Fibroblast of lung (primary cell): ENCODE measurements at places on chromosomes 3 and 15. TPM values are rescaled to one million over a fixed set of nuclear protein-coding genes. Genes with fewer than 3 reads are reported as not detected.
A peak's percentile ranks its signal among the peaks of the same experiment; 100 is the strongest.

- H3K27me3 ChIP-seq, result no peaks in the 10 kb centered on the region
- H3K36me3 ChIP-seq, result no peaks in the 10 kb centered on the region
- no peak overlapping the region for H3K4me3 ChIP-seq
- peak; percentile 54 for DNase-seq
- peaks cover 24% of the 10 kb centered on the region for H3K4me1 ChIP-seq
Measured at GRCh38 chr15:58332676-58333400, 99.0 kb upstream of the LIPC start.

DNA sequence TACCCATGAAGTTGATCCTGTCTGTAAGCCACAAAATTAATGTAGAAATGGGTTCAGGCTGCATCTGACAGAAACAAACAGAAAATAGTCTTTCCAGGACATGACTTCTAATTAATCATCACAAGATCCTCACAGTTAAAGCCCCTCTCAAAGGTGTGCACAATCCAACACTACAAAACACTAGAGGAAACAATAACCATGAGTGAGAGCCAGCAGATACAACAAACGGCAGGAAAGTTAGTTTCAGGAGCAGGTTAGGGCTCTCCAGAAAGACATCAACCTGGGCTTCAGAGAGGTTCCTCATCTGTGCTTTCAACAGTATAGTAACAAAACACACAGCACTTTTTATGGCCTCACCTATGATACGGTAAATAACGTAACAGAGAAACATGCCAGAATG, 42.8 kb downstream of the DPH3 start:
- H3K27me3 ChIP-seq, result no peaks in the 10 kb centered on the region
- no peak for DNase-seq
- H3K4me1 ChIP-seq, result no peaks in the 10 kb centered on the region
- no peak overlapping the region for H3K27ac ChIP-seq
- H3K36me3 ChIP-seq, result no peaks in the 10 kb centered on the region
- no peak overlapping the region for H3K4me3 ChIP-seq

GRCh38 chr3:77869423-77869822, 829.5 kb downstream of the ROBO2 start:
- H3K27me3 ChIP-seq, result no peaks in the 10 kb centered on the region
- H3K36me3 ChIP-seq, result no peaks in the 10 kb centered on the region
- no peak overlapping the region for H3K4me3 ChIP-seq

PIF1 gene
- 3.1 and 9.4 TPM in 2 replicates for total RNA-seq

DNA sequence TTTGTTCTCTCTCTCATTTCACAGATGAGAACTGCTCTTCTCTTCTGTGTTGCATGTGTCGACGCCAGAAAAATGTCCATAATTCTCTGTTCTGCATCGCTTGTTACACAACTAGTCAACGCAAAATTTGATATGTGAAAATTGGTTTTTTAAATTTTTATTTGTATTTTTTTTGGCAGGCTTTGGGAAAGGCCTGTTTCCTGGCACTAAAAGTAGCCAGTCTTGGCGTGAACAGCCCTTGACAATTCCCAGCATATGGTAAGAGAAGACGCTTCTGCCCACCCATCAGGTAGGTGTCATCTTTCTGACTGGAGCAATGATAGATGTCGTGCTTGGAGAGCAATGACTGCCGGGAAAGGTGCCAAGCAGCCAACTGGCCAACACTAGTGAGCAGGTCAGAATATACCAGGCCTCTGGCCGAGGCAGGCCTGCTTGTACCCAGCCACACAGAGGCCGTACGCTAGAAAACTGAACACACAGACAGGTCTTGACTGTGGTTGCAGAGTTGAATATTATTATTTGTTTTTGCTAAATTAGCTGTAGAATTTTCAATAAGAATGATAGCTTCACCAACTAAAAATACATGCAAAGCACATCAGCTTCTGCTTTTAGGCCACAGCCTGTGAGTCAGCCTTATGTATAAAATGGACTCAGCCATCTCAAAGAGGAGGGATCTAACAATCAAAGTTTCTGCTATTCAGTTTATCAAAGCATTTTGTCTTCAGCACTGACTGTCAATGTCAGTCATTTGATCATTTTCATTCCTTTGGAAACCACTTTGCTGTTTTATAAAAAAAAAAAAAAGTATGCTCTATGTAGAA, 837.5 kb downstream of the MCTP2 start:
- no peak overlapping the region for H3K27ac ChIP-seq
- no peaks in the 10 kb centered on the region for H3K36me3 ChIP-seq
- H3K27me3 ChIP-seq, result no peaks in the 10 kb centered on the region
- no peak overlapping the region for H3K4me3 ChIP-seq
- DNase-seq, result no peak

DNA sequence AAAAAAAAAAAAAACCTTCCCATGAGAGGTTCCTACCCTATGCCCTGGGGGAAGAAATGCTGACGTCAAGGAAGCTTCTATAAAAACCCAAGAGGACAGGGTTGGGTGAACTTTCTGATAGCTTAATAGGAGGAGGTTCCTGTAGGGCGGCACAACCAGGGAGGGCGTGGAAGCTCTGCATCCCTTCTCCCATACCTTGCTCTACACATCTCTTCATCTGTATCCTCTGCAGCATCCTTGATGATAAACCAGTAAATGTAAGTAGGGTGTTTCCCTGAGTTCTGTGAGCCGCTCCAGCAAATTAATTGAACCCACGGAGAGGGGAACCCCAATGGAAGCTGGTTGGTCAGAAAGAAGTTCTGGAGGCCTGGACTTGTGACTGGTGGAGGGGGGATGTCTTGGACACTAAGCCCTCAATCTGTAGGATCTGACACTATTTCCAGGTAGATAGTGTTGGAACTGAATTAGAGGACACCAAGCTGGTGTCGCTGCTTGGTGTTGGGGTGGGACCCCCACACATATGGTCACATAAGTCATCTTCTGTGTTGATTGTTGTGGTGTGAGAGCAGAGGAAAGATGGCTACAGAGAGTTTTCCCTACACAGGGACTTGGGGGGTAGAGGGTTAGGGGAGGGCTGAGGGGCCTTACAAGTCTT, 91.5 kb downstream of the ST6GAL1 start:
- no peak overlapping the region for H3K27ac ChIP-seq
- no peak overlapping the region for H3K4me3 ChIP-seq
- no peaks in the 10 kb centered on the region for H3K27me3 ChIP-seq

DNA sequence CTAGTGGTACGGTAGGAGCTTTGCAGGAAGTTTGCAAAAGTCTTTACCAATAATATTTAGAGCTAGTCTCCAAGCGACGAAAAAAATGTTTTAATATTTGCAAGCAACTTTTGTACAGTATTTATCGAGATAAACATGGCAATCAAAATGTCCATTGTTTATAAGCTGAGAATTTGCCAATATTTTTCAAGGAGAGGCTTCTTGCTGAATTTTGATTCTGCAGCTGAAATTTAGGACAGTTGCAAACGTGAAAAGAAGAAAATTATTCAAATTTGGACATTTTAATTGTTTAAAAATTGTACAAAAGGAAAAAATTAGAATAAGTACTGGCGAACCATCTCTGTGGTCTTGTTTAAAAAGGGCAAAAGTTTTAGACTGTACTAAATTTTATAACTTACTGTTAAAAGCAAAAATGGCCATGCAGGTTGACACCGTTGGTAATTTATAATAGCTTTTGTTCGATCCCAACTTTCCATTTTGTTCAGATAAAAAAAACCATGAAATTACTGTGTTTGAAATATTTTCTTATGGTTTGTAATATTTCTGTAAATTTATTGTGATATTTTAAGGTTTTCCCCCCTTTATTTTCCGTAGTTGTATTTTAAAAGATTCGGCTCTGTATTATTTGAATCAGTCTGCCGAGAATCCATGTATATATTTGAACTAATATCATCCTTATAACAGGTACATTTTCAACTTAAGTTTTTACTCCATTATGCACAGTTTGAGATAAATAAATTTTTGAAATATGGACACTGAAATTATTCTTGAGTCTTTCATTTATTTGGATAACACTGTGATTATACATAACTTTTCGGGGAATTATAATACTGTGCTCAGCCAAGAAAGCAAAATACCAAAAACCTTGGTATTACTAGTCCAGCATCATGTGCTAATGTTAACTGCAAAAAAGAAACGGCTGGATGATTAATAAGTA, 2.2 kb downstream of the SOX2 start:
- DNase-seq, result no peak
- H3K4me3 ChIP-seq, result no peak overlapping the region
- no peak overlapping the region for H3K27ac ChIP-seq
- H3K36me3 ChIP-seq, result no peaks in the 10 kb centered on the region

DNA sequence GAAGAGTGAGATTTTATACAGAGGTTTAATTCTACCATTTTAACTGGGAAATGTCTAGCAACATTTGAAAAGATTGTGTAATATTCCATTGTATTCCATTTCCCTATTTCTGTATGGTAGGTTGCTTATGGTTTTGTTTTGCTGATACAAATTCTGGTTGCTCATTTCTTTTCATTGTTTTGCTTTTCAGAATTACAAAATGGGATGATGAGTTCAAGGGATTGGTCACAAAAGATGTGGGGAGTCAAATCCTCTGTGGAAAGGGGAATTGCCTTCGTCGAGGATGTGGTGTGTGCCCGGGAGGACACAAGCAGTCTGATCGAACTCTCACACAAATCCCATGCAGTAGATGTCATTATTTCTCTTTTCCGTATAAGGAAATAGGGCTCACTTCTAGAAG, 18.3 kb downstream of the SLCO3A1 start:
- peaks cover 8% of the 10 kb centered on the region for H3K4me1 ChIP-seq
- no peak overlapping the region for H3K27ac ChIP-seq
- no peaks in the 10 kb centered on the region for H3K27me3 ChIP-seq
- no peak for DNase-seq
- H3K36me3 ChIP-seq, result no peaks in the 10 kb centered on the region
- no peak overlapping the region for H3K4me3 ChIP-seq

CCDC51 gene
- 19.3 and 27.2 TPM in 2 replicates for total RNA-seq

DNA sequence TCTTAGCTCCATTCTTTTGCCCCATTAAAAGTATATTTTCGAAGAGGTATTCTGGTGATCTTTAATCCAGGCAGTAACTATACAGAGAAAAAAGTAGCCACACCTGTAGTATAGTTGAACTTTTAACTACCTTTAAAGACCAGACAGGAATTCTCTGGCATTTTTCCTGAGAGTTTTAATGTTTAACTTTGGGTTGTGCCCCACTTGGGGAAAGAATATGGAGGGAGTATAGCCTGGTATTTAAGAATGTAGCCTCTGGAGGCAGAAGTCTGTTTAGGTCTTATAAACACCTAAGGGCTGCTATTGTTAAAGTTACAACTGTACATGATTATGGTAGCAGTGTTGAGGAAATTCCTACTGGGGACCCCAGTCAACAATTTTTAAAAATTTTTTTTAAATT, 19.3 kb downstream of the C3orf85 start:
- H3K27ac ChIP-seq, result no peak overlapping the region
- no peaks in the 10 kb centered on the region for H3K27me3 ChIP-seq
- no peaks in the 10 kb centered on the region for H3K4me1 ChIP-seq
- H3K4me3 ChIP-seq, result no peak overlapping the region

TMOD2 gene
- 8.0 and 11.2 TPM in 2 replicates for total RNA-seq

DNA sequence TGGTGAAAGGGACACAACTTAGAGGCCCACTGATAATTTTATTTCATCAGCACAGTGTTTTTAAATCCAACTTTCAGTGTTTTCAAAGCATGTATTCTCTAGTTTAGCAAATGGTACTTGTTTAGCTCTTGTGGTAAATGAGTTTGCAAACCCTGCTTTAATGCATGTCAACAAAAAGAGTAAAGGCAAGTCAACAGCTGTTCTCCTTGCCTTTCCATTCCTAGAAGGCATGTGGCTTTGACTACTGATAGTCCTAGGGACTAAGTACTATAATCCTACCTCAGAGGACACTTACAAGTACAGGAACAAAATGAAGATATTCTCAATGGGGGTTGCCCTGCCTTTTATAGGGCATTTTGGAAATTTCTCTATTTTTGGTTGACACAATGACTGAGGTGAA, 13.1 kb downstream of the NPTN start:
- DNase-seq, result no peak
- no peak overlapping the region for H3K4me3 ChIP-seq
- H3K27ac ChIP-seq, result no peak overlapping the region
- no peaks in the 10 kb centered on the region for H3K4me1 ChIP-seq
- no peaks in the 10 kb centered on the region for H3K27me3 ChIP-seq

DNA sequence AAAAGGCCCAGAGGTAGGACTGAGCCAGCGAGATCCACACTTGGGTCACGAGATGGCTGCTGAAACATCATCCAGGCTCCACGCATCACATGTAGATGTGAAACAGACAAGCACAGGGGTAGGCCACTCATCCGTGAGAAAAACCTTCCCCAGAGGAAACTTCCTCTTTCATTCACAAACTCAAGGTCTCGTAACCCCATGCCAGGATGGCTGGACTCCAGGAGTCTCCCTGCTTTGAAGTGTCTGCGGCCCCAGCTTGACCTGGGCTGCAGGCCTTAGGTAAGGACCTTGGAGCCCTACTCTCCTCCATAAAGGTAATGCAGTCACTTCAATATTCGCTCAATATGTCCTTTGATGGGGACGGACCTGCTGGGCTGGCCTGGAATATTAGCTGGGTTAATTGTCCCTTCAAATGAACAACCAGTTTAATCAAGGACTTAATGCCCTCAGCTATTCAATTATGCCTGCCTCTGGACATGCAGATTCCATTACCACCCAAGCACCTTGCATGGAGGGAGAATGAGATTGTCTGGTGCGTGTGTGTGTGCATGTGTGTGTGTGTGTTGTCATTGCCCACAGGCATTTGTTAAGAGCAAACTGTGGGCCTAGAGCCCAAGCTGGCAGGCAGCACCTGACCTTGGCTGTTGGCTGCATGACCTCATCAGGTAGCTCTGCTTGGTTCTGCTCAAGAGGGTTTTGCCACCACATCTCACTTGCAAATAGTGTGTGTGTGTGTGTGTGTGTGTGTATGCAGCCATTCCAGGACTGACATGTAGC, 186.9 kb upstream of the TLE3 start:
- H3K36me3 ChIP-seq, result no peaks in the 10 kb centered on the region
- DNase-seq, result no peak
- H3K27ac ChIP-seq, result no peak overlapping the region
- no peaks in the 10 kb centered on the region for H3K27me3 ChIP-seq

BOC gene
- total RNA-seq, result 2.1 and 3.9 TPM in 2 replicates

MYL3 gene
- total RNA-seq, result 0.50 and 0.51 TPM in 2 replicates

DNA sequence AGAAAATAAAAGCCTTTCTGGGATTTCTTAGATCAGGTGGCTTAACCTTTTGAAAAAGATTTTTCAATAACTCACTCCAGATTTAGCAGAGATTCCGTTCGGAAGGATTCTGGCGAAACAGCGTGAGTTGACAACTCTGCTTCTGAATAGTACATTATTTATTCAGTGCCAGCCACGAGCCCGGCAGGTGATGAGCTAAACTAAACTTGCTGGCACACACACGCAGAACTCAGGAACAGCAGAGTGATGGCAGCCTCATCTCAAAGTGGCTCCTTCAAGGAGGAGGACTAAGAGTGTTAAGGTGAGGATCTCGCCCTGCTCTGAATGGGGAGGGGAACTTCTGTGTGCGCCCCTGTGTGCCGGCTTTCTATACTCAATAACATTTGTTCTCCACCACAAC, 114.3 kb downstream of the FAM43A start:
- H3K27me3 ChIP-seq, result peaks cover 4% of the 10 kb centered on the region
- DNase-seq, result no peak
- no peaks in the 10 kb centered on the region for H3K4me1 ChIP-seq
- H3K36me3 ChIP-seq, result no peaks in the 10 kb centered on the region
- no peak overlapping the region for H3K27ac ChIP-seq

GRCh38 chr3:102078854-102079808, 229.8 kb downstream of the NFKBIZ start:
- no peak overlapping the region for H3K4me3 ChIP-seq
- H3K4me1 ChIP-seq, result no peaks in the 10 kb centered on the region
- H3K36me3 ChIP-seq, result no peaks in the 10 kb centered on the region
- no peaks in the 10 kb centered on the region for H3K27me3 ChIP-seq
- DNase-seq, result no peak

GRCh38 chr3:108222853-108223565, 785 bp upstream of the IFT57 start:
- no peaks in the 10 kb centered on the region for H3K36me3 ChIP-seq
- H3K4me3 ChIP-seq, result peak overlapping the region; percentile 84
- H3K4me1 ChIP-seq, result peaks cover 12% of the 10 kb centered on the region
- peak overlapping the region; percentile 98 for H3K27ac ChIP-seq
- H3K27me3 ChIP-seq, result no peaks in the 10 kb centered on the region

GCNT3 gene
- total RNA-seq, result 0.17 and 0.26 TPM in 2 replicates

CRABP1 gene
- total RNA-seq, result not detected in 2 replicates
